Stimulated activated CD4-positive, alpha-beta T cell treated with anti-CD3 and anti-CD28 coated beads, TNF-alpha, amount 100 ng/mL, for 24 hours (primary cell): ENCODE measurements at places on chromosomes 2 and 18.

DNA sequence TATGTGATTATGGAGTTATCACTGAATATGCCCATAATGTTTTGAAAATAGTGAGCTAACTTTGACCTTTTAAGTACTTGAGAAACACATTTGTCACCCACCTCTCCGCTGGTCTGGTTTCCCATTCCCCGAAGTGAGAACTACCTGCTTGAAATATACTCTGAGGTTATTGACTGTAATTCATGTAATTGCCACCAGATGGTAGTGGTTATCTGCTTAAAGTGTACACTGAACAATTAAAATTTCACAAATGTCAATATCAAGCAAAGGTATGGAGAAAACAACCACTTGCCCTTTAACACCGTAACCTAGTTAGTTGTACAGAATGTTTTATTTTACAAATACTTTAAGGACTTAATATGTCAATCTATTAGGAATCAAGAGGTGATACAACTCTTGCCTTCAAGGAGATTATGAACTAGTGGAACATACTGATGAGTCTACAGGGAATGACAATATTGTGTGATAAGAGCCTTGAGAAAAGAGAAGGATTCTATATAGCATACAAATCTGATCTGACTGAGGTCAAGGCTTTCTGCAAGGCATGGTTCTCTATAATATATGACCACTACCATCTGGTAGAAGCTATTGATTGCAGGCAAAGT, 316.8 kb upstream of the KCNH7 start:
- DNase-seq = no peak

DNA sequence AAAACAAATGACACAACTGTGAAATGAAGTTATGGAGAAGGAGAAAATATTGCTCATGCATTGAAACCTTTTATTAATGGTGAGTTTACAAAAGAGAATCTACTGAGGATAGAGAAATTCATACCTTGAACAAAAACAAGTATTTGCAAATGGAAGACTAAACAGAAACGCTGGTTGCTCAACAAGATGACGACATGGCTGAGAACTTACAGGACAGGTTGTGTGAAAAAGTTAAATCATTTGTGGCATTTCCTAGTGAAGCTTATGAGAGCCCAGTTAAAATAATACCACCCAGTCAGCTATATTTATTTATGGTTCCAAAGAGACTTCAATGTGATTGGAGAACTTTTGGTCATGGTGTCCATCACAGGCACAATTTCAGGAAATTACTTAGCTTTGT, 148.6 kb upstream of the PKDCC start:
- no peak for DNase-seq

- no peak for DNase-seq
Measured at GRCh38 chr18:6917072-6917471, 187.6 kb downstream of the ARHGAP28 start.

DNA sequence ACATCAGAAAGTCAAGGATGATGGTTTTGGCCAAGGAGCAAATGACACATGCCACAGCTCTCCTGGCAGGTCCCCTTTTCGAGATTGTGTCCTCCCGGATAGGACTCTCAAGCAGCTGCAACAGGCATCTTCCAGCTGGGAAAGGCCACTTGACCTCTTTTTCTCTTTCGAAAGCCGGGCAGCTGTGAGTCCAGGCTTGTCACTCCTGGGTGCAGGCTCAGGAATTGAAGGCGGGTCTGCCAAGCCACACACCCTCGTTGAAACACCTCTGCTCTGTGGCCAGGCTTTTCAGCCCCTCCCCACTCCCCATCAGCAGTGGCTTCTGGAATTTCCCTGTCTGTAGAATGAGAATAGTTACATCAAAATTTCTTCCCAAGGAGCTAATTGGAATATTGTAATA, 98.0 kb downstream of the CCDC138 start:
- DNase-seq = no peak

- DNase-seq = no peak
Measured at GRCh38 chr18:33712719-33713118, 134.7 kb downstream of the ASXL3 start.

GRCh38 chr2:65382776-65383357, 49.5 kb downstream of the SPRED2 start:
- peak; percentile 64 for DNase-seq
